WTC11 (cell line): ENCODE measurements at places on chromosomes 6 and 20. TPM values are rescaled to one million over a fixed set of nuclear protein-coding genes. Genes with fewer than 3 reads are reported as not detected.

GRCh38 chr20:20367575-20368417 is at the start of gene INSM1:
Gene INSM1, plus strand, starts transcription at chr20:20368104. Its CDS starts 164 bp downstream, at chr20:20368268.
- peak; percentile 76 for DNase-seq

DNA sequence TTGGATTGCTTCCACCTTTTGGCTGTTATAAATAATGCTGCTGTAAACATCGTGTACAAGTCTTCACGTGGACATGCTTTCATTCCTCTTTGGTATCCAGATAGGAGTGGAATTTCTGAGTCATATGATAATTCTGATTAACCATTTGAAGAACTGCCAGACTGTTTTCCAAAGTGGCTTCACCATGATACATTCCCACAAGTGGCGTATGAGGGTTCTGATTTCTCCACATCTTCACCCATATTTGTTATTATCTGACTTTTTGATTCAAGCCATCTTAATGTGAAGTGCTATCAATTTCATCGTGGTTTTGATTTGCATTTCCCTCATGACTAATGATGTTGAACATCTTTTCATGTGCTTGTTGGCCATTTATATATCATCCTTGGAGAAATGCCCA is 2.9 kb upstream of the SNRPB start:
- DNase-seq, result no peak

DNA sequence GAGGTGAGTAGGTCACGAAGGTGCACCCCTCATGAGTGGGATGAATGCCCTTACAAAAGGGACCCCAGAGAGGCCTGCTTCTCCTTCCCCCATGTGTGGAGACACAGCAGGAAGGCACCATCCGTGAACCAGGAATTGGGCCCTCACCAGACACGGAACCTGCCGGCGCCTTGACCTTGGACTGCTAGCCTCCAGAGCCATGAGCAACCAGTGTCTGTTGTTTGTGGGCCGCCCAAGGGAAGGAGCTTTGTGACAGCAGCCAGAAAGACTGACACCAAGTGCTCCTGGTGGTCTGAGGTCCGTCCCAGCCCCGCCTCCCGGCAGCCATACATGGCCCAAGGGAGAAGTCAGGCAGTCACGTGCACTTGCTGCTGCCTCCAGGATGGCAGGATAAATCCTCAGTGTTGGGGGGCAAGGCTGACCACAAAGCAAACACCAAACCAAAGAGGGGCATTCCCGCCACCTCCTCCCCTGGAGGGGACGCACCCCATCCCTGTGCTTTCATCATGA is 29.3 kb downstream of the CDH4 start:
- DNase-seq, result no peak

DNA sequence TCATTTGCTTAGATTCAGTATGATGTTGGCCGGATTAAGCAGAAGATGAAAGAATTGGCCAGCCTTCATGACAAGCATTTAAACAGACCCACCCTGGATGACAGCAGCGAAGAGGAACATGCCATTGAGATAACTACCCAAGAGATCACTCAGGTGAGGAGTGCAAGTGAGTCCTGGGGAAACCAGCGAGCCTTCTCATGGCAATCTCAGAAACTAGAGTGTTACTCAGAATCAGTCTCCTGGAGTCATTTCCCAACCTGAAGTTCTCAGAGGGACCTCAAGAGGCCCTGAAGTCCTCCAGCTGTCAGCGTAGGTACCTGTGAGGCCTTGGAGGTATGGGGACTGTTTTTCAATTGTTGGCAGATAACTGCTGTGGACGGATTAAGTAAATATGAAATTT is 16.9 kb downstream of the STX16 start:
- DNase-seq, result no peak

GRCh38 chr6:4316867-4317400 is 181.6 kb upstream of the ECI2 start:
- DNase-seq, result no peak

DNA sequence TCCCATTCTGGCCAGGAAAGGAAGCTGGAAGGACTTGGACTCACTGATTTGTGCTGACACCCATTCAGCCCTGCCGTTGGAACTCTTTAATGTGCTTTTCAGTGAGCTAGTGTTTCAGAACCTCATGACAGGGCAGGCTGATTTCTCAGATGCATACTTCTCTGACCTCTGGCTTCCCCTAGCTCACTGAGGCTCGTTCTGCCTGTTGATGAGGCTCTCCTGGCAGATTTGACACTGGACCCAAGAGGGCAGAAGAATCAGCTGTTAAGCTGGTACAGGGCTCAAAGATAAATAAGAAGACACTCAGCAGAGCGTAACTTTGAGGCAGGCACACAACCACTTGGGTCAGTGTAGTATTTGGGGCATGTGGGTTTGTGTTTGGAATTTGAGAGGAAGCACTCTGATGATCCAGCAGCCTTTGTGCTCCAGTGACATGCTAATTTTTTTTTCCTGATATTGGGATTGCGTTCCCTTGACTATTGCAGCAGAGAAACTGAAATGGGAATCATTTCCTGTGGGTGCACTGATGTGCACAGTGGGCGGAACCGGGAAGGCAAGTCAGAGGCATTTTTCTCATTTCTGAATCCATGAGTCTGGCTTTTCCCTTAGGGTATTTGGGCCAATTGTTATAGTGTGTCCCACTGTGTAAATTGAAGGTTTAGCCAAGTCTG is 80.2 kb downstream of the CARMIL1 start:
- DNase-seq, result no peak

DNA sequence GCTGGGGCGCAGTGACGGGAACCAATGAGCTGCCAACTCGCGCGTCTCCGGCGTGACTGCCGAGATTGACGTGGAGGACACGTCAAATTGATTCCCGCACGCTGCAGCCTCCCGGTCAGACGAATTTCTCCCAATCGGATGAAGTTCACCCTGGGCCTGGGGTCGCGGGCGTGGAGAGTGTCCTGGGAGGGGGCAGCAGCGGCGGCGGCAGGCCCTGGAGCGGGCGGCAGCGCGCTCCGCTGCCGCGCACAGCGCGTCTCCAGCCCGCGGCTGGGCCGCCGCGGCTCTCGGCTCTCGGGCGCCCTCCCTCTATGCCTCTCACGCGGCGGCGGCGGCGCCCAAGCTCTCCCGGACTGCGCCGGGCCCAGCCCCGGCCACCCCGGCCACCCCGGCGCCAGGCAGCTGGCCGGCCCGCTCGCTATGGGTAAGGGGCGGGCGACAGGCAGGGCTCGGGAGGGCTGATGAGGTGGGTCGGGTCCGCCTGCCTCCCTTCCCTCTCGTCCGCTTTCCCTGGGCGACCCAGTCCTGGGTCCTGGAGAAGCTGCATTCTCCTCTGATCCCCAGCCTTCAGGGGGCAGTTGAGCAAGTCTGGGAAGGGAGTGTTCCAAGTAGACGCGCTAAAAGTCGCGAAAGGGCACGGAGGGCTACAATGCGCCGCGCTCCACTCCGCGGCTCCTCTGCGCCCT is at the start of gene PAX1:
Gene PAX1, plus strand, starts transcription at position 90 of the 686 bp plus-strand sequence. Its CDS starts 49 bp downstream, at position 139.
- DNase-seq, result no peak

DNA sequence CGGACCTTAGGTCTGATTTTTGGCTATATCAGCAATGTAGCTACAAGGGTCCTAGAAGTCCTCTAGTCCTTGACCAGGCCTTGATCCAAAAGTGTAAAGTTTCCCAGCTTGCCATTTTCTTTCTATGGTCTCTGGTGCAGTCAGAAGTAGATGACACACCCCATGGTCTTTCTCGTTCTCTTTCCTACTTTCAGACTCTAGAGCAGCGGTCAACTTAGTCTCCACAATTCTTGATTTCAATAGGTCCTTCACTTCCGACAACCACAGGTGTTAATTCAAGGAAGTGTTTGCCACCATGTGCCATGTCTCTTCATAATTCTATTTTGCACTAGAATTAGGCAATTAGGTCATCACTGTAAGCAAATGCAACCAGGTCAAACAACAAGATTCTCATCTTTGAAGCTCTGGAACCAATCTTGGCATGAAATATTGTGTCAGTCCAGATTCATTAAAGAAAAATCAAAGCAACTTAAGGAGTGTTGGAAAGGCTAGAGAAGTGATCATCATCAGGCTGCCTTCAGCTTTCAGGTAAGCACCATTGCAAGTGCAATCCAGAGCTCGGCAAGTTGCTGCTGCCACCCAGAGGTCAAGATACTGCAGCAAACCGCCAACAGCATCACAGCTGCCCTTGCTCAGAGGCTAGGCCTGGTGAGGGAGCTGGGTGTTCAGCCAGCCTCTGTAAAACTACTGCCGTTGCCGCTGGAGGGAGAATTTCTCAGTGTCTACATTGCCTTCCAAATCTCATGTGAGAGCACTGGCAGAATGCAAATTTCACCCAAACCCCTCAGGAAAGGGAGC is 5.6 kb upstream of the SYNE1 start:
- peak; percentile 79 for DNase-seq

DNA sequence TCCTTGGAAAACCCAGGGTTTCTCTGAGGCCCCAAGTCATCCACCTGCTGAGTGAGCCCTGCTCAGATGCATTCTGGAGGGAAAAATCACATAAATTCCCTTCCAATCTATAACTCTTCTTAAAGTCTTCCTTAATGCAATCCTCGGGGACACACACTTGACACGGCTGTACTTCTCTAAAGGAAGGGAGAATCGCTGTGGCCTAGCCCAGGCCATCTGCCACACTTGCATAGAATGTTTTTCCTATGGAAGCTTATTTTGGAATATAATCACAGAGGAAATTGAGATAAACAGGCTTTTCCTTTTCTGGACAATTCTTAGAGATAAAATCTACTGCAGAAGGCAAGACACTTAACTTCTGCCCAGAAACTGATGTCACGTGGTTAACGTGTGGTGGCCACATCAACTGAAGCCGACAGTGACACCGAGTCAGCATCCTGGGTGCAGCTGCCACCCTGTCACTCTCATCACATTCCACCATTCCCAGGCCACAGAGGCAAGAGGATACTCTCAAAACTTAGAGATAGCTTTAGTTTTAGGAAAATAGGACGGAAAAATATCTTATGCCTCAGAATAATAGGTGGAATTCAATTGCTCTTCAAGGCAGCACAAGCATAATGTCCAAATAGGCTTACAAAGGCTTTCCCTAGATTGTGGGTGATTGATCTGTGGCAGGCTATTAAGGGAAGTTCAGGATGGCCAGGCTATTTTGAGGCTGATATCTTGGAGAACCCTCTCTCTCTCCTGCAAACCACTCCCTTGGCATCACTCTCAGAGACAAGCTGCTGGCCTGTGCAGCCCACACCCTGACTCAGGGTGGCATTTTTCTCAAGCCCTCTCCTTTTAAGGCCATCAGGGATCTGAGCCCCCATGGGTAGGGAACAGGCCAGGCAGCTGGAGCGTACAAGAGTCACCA is 29.6 kb downstream of the PSMB1 start:
- no peak for DNase-seq

DNA sequence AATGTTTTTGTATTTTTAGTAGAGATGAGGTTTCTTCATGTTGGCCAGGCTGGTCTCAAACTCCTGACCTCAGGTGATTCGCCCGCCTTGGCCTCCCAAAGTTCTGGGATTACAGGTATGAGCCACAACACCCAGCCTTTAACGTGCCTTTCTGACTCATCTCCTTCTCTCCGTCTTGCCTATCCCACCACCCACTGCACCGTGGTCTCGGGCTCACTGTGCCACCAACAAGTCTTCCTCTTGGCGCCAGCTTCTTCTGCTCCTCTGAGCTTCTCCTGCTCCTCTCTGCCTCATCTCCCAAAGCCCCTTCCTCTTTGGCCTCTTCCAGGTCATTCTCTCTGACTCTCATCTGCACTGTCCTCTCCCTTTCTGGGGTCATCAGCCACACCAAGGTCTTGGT is 41.0 kb downstream of the TMEM242 start:
- no peak for DNase-seq

- no peak for DNase-seq
Measured at GRCh38 chr6:86355271-86355670, 582.1 kb upstream of the HTR1E start.

GRCh38 chr20:34689486-34689885 is 12.6 kb upstream of the PIGU start:
- DNase-seq, result no peak

DNA sequence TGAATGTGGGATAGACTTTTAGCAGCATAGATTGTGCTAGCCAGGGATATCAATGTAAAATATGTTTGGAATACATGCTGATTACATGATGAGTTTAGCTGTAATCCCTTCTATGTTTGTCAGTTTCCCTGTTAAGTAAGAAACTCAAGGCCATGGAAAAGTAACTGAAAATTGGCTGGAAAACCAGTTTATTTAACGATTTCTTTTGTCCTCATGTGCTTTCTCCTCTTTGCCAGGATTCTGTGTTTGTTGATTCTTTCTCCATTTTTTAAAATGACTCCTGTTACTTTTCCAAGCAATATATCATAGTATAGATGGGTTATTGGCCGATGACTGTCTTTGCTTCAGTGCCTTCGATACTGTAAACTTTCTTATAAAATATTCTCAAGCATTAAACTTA is 87.5 kb downstream of the SAMD5 start:
- DNase-seq, result no peak

GRCh38 chr20:25076731-25077609 is 5.0 kb downstream of the VSX1 start:
- no peak for DNase-seq

- no peak for DNase-seq
Measured at GRCh38 chr6:82832811-82833210, 232.8 kb downstream of the UBE3D start.

GRCh38 chr6:160030103-160030502 is 61.2 kb downstream of the IGF2R start:
- DNase-seq, result no peak

- DNase-seq, result no peak
Measured at GRCh38 chr6:75418233-75418632, 75.4 kb downstream of the FILIP1 start.

DNA sequence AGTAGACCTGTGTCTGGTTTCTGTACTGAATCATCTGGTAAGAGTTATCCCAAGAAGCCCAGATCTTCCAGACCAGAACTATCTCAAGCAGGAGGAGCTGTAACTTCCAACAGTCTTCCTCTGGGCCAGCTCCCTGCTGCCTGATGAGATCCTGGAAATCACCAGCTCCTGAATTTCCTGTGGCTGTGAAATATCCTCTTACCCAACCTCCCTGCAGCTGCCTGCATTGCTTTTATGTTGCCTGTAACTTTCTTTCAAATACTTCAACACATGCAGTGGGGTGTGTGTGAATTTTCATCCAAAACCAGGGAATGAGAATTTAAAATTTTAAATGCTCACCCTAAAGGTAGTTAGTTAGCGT is 160.5 kb upstream of the LAMP5 start:
- no peak for DNase-seq

- no peak for DNase-seq
Measured at GRCh38 chr20:22566876-22567658, 17.3 kb downstream of the FOXA2 start.

GRCh38 chr6:150470131-150470530 is 101.3 kb downstream of the IYD start:
- DNase-seq, result no peak

- DNase-seq, result no peak
Measured at GRCh38 chr6:16217156-16217721, 21.1 kb upstream of the GMPR start.

- no peak for DNase-seq
Measured at GRCh38 chr20:54028276-54029011, 42.0 kb downstream of the BCAS1 start.

GRCh38 chr6:129473546-129473945 is 236.4 kb downstream of the ARHGAP18 start:
- no peak for DNase-seq

PLEKHG1 gene
- total RNA-seq, result 2.6 to 3.5 TPM (median 2.7 TPM) in 3 replicates

ENPP3 gene
- total RNA-seq, result 0.48 TPM in 1 of 3 replicates, not detected in the others

CPNE5 gene
- total RNA-seq, result 0.44 to 0.71 TPM (median 0.48 TPM) in 3 replicates

BFSP1 gene
- 1.9 to 3.0 TPM (median 2.7 TPM) in 3 replicates for total RNA-seq

HTR1B gene
- 1.5 to 1.7 TPM (median 1.6 TPM) in 3 replicates for total RNA-seq

GJE1 gene
- total RNA-seq, result not detected in 3 replicates
